ENCODE measurements at places on chromosomes 13 and 19.
A peak's percentile ranks its signal among the peaks of the same experiment; 100 is the strongest.

- no peak for DNase-seq
Measured at GRCh38 chr13:101341464-101341863, 74.8 kb downstream of the NALCN start.

DNA sequence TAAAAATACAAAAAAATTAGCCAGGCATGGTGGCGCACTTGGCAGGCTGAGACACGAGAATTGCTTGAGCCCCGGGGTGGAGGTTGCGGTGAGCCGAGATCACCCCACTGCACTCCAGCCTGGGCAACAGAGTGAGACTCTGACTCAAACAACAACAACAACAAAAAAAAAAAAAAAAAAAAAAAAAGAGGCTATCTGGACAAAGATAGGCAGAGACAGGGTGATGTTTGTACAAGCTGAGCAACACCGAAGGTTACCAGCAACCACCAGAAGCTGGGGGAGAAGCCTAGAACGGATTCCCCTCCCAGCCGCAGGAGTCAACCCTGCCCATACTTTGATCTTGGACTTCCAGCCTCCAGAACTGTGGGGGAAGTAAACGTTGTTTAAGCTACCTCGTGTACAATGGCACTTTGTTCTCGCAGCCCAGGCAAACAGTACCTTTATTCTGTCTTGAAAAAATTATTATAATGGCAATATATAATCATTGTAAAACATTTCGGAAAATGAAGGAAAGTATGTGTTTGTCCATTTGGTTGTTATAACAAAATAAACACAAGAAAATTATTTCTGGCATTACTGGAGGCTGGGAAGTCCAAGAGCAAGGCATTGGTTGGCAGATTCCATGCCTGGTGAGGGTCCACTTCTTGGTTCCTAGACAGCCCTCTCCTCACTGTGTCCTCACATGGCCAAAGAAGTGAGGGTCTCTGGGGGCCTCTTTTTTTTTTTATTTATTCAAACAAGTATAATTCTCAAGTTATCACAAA is 39.8 kb upstream of the LATS2 start:
- DNase-seq, result no peak

GRCh38 chr19:39401549-39402345 is 4.9 kb upstream of the ZFP36 start:
- DNase-seq, result peak; percentile 69

GRCh38 chr19:2060884-2061494 is 9.9 kb upstream of the MKNK2 start:
- no peak for DNase-seq

- no peak for DNase-seq
Measured at GRCh38 chr13:77521194-77521593, 14.3 kb upstream of the SCEL start.

DNA sequence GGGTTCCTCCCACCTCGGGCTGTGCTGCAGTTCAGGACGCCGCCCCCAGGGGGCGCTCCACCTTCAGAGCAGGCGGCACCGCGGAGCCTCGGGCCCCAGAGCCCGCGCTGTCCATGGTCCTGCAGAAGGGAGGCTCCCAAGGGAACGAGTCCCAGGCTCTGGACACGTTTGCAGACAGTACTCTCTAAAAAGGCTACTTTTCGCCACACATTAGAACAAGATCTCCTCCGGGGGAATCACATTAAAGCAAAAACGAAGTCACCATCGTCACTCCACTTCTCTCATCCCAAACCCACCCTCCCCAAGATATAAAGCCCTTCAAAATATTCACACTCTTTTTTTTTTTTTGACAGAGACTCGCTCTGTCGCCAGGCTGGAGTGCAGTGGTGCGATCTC is 4.6 kb upstream of the SIGLEC10 start:
- DNase-seq, result peak; percentile 78

Measured in activated T-helper 1 cell treated with anti-CD3 and anti-CD28 coated beads, Interleukin-12 subunit alpha, Interleukin-12 subunit beta, Interleukin-2, Interleukin-4 antibody, amounts not matched to agents 30 ng/mL and 10 ng/mL and 1 ng/mL, durations not matched to agents 14 hours and 24 hours and 36 hours (primary cell).